ENCODE measurements at places on chromosomes 16 and 17.
A peak's percentile ranks its signal among the peaks of the same experiment; 100 is the strongest.

- DNase-seq = peak; percentile 86
These were observed 5.6 kb downstream of the CORO6 start for GRCh38 chr17:29617125-29617480.

DNA sequence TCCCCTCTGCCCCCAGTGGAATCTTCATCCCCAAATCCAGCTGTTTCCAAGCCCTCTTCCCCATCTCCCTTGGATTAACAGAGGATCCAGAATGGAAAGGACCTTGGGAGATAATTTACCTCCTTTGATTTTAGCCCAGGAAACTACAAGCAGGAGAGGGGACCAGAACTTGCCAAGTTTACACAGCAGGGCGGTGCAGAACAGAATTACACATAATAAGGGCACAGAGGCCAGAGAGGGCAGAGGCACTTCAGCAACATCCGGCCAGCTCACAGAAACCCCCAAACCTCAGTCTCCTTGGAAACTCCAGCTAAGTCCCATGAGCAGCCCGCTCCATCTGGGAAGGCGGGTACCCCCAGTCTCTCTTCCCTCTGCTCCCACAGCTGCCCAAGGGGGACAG is 27.2 kb downstream of the PEMT start:
- DNase-seq = no peak

DNA sequence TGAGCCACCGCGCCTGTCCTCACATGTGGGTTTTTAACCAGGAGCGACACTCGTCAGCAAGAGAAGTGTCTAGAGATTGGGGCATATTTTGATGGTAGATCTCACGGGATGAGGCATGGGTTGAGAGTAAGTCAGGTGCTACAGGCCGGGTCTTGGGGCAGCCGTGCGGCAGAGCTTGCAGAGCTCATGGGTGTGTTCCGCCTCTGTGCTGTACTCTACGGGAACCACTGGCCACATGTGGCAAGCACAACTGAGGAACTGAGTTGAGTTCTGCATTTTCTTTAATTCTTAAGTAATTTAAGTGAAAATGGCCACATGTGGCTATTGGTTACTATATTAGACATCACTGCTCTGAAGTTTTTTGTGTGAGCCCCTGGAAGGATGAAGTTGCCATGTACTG is 9.6 kb downstream of the CLUAP1 start:
- DNase-seq = no peak

DNA sequence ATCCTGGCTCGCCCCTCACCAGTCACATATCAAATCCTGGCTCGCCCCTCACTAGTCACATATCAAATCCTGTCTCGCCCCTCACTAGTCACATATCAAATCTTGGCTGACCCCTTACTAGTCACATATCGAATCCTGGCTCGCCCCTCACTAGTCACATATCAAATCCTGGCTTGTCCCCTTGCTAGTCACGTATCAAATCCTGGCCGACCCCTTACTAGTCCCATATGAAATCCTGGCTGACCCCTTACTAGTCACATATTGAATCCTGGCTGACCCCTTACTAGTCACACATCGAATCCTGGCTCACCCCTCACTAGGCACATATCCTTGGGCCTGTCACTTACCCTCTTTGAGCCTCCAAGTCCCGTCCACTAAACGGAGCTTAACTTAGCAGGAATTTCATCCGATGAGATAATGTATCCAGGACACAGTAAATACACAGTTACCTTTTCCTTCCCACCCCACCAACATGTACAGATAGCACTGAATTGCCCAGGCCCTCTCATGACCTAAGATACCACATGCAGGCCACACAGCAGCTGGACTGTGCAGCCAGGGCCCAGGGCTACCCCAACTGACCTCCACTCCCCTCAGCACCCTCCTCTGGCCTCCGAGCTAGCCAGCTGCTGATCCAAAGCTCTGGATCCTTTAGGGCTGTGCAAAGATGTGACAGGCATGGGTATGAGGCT is 157.8 kb upstream of the RPH3AL start:
- DNase-seq = no peak

- no peak for DNase-seq
These were observed 96.5 kb upstream of the TBX2 start for GRCh38 chr17:61302953-61303816.

DNA sequence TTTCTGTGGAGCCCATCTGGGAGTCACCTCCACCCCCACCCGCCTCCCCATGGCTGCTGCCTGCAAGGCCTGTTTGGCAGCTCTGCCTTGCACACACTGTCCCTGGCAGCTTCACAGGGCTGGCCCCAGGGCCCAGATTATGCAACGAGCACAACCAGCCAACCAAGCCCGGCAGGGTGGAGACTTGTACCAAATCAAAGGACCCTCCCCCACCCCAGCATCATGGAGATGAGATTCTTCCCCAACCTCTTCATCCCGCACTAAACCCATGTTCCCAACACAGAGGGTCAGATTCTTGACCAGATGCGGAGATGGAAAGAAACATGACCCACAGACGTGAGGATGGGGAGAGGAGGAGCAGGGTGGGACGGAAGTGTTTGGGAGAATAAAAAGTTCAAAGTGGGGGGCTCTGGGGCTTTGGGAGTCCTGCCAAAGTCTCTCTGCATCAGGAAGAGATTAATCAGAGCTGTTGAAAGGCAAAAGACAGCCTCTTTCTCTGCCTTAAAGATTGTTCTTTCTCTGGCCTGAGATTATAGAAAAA is 3.8 kb downstream of the SMARCD2 start:
- DNase-seq = no peak

DNA sequence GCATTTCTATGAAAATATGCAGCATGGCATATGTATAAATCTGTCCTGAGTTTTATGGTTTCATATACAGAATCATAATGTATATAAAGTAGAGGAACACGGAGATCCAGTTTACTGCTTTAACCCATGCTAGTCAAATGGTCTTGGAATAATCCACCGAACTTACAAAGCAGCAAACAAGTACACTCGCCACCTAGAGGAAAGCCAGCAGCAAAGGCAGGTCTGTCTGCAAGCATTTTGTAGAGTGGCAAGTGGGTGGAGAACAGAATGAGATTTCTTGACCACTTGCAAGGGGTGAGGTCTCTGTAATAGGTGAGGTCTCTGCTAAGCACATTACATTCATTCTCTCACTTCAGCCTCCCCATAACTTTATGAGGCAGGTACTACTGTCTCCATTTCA is 308.3 kb downstream of the CA10 start:
- no peak for DNase-seq

DNA sequence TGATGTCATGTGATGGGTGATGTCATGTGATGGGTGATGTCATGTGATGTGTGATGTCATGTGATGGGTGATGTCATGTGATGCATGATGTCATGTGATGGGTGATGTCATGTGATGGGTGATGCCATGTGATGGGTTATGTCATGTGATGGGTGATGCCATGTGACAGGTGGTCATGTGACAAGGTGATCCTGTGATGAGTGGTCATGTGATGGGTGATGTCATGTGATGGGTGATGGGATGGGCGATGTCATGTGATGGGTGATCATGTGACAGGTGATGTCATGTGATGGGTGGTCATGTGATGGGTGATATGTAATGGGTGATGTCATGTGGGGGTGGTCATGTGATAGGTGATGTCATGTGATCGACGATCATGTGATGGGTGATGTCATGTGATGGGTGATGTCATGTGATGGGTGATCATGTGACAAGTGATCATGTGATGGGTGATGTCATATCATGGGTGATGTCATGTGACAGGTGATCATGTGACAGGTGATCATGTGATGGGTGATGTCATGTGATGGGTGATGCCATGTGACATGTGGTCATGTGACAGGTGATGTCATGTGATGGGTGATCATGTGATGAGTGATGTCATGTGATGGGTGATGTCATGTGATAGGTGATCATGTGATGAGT is 17.2 kb downstream of the CD300LB start:
- DNase-seq = peak; percentile 19

DNA sequence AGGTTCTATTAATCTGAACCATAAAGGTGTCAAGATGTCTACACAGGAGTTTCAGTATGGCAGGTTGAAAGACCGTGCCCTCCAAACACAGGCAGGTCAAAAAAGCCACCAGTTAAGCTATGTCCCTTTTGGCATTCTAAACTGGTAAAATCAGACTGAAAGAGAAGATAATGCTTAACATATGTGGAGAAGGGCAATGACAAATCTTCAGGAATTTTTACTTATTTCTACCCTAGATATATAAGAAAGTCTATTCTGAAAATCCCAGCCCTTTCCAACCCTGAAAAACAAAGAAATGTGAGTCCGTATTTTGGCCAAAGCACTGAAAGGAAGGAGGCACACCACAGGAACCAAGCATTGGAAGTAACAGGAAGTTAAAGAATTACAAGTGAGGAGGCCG is 16.5 kb downstream of the AP1G1 start:
- DNase-seq = no peak

DNA sequence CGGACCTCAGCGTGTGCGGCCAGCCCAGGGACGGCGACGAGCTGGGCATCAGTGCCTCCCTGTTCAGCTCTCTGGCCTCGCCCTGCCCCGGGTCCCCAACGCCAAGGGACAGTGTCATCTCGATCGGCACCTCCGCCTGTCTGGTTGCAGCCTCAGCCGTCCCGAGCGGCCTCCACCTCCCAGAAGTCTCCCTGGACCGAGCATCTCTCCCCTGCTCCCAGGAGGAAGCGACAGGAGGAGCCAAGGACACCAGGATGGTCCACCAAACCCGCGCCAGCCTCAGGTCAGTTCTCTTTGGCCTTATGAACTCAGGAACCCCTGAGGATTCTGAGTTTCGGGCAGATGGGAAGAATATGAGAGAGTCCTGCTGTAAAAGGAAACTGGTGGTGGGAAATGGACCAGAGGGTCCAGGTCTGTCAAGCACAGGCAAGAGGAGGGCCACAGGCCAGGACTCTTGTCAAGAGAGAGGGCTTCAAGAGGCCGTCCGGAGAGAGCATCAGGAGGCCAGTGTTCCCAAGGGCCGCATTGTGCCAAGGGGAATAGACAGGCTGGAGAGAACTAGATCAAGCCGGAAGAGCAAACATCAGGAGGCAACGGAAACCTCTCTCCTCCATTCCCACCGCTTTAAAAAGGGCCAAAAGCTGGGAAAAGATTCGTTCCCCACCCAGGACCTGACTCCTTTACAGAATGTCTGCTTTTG is 825 bp downstream of the HASPIN start:
- DNase-seq = no peak

- no peak for DNase-seq
These were observed 6.3 kb upstream of the RAB37 start for GRCh38 chr17:74730491-74731346.

DNA sequence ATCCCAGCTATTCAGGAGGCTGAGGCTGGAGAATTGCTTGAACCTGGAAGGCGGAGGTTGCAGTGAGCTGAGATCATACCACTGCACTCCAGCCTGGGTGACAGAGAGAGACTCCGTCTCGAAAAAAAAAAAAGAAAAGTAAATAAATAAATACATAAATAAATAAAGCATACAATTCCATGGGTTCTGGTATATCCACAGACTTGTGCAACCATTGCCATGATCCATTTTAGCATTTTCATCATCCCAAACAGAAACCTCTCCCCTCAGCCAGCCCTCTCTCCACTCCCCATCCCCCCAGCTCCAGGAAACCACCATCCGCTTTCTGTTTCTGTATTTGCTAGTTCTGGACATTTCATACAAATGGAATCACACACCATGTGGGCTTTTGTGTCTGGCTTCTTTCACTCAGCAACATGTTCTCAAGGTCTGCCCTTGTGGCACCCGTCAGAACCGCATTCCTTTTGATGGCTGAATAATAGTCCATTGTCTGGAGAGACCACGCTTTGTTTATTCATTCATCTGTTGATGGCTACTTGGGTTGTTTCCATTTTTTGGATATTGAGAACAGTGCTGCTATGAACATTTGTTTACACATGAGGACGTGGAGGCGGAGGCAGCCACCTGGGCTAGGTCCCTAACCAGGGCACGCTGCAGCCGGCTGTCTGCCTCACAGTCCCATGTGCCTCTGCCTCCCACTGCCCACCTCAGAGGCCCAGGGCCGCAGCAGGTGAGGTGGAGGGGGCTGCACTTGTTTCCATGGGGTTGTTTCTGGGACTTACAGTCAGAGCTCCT is 76.2 kb downstream of the NT5M start:
- DNase-seq = no peak

GRCh38 chr16:56911771-56912571 is 20.0 kb upstream of the HERPUD1 start:
- no peak for DNase-seq

- DNase-seq = peak; percentile 99
These were observed 12.1 kb upstream of the TBX21 start for GRCh38 chr17:47720754-47721533.

- no peak for DNase-seq
These were observed 19.7 kb upstream of the SLC25A19 start for GRCh38 chr17:75308732-75309629.

DNA sequence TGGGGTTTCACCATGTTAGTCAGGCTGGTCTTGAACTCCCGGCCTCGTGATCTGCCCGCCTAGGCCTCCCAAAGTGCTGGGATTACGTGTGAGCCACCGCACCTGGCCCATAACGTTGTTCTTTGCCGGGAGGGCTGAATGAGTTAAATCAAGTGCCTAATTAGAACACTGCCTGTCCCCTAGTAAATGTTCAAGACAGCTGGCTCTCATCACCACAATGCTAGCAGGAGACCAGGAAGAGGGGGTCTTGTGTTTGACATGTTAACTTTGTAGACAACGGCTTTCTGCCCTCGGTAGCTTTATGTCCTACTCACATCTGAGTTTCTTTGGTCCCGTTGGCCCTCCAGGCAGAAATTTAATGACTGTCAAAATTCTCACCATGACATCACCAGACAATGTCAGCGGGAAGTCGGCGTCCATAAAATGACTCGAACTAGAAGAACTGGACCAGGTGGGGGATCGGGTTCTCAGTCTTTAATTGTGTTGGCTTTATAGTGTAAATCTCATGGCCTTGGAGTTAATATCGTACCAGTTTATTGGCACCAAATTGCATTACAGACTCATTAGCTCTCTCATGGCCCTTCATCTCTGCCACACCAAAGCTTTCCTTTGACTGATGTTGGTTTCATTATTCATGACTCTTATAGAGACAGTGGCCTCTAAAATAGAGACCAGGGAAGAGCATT is 11.4 kb upstream of the ITPRIPL2 start:
- no peak for DNase-seq

DNA sequence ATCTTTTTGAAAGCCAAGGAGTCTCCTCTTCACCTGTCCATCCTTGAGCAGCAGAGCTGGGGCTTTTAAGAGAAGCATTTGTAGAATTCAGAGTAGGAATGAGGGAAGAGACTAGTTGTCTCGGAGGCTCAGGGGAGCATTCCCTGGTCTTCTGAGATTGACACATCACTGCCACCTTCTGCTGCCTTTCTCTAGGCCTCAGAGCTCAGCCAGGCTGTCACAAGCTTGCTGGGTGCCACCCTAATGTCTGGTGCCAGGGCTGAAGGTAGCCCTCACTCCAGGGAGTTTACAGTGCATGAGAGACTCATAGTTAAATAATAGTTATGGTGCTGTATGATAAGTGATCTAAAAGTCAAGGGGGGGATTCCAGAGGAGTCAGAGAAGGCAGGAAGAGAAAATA is 39.7 kb downstream of the B9D1 start:
- no peak for DNase-seq
